Cerebellar nuclear complex (tissue), 1 donor: ENCODE measurements at places on chromosomes 11 and 22.

- DNase-seq: no peak
These were observed 29.4 kb upstream of the SORL1 start for GRCh38 chr11:121422675-121423074.

DNA sequence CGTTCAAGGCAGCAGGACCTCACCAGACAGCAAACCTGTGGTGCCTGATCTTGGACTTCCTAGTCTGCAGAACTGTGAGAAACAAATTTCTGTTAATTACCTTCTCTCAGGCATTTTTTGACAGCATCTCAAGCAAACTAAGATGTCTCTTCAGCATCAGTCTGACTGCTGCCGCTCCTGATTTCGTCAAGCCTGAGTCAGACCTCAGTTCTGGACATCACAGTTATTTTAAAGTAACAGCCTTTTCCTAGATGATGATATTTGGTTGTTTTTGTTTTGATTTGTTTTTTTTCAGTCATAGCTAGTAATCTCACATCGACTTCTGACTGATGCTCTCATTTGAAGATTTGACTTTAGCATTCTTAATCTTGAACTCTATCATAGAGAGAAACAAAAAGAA is 71.9 kb downstream of the BLID start:
- no peak for DNase-seq

- no peak for DNase-seq
These were observed 70.0 kb downstream of the RBX1 start for GRCh38 chr22:41021061-41021612.

GRCh38 chr11:111845276-111846028 is 25.9 kb downstream of the ALG9 start:
- no peak for DNase-seq

DNA sequence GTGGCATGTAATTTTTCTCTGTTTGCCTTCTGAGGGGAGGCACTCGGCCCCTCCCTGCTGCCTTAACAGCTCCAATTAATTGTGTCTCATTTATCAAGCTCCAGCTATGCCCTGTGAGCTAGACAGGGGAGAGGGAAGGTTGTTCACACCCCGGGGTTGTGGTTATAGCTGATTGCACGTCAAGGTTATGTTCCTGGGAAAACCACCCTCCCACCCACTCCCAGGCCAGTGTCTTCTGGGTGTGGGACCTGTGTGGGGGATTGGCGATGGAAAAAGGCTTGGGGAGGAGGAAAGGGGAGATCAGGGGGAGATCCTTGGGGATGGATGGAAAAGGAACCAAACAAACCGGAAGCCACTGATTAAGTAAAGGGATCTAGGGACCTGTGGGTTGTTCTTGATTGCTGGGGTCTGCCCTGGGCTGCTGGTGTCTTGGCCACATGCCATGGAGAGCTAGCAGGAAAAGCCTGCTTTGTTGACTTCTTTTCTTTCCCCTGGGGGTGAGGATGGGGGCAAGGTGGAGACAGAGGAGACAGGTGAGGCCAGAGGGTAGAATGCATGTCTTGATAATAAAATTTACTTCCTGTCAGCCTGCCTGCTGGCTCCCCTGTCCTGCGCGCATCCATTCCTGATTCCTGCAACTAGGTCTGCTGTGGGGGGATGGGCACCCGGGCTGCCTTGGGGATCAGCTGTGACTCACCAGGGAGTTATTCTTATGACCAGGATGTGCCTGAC is 13.5 kb upstream of the SORL1-AS1 start:
- DNase-seq: no peak

DNA sequence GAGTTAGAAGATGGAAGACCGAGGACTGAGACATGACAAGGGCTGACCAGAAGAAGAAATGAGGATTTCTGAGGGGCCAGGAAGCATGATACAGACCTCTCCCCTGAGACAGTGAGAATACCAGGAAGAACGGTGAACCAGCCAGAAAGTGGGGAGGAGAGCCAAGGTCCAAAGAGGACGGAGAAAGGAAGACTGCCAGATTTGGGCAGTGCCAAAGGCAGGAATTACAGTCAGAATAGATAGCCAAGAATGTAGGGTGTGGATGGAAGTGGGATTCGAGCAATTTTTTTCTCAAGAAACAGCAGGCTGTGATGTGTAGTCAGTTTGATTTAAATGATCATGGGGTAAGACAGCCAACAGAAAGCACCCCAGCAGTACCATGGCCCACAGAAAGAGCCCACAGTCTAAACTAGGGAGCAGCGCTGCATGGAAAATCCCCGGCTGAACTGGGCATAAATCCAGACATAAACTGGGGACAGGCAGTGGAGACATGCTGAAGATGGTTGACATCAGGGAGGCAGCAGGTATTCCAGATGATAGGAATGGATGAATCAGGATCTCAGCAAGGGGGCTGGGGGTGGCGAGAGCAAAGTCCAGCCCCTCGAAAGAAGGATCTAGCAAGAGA is 67.3 kb upstream of the BARX2 start:
- DNase-seq: no peak

DNA sequence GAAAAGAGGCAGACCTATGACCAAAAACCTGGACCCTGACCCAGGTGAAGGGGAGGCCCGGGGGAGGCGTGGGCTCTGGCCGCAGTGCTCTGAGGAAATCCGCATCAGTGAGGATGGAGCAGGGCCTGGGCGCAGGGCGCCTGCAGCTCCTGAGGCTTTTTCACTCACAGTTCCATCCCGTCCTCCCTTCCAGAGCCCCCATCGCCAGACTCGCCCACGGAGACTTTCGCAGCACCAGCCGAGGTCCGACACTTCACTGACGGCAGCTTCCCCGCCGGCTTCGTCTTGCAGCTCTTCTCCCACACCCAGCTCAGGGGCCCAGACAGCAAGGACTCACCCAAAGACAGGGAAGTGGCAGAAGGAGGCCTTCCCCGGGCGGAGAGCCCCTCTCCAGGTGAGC is 5.4 kb downstream of the SPINDOC start:
- no peak for DNase-seq

- DNase-seq: no peak
These were observed 4.4 kb downstream of the OR8B3 start for GRCh38 chr11:124394408-124394807.

DNA sequence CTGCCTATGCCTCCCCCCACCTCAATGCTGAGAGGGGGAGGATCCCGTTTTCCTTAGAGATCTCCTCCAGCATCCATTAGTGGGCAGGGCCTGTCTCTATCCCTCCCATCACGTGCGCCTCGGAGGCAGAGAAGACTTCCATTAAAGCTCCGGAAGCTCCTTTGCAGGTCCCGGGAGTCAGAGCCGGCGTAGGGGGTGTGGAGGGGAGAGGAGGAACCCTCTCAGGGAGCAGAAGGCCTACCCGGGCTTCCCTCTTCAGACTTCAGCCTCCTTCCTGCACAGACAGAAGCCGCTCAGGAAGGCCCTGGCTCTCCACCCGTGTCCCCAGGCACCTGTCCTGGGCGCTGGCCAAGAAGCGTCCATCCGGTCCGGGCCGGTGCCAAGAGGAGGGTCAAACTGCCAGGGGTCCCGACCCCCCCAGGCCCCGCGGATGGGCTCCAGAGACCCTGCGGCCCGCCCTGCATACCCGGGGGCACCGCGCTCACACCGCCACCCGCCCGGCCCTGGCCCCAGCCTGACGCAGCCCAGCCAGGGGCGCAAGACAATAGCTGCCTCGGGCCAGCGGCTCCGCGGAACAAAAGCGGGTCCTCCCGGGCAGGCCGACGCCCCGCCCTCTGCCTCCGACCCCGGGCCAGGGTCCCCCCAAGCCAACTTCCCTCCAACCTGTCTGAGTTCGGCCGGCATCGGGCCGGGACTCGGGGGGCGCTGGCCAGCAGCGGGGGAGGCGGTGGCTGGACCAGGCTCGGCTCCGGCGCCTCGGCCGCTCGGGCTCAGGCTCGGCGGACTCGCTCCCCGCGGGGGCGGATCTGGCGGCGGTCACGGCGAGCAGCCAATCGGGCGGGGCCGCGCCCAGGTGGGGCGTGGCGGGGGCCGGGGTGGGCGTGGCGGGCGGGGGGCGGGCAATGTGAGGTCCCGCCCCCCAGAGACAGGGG is 29.9 kb downstream of the ARVCF start:
- DNase-seq: no peak

- DNase-seq: no peak
These were observed 54.7 kb downstream of the SMIM38 start for GRCh38 chr11:69210310-69211035.

GRCh38 chr11:15605094-15605493 is 490.4 kb downstream of the INSC start:
- DNase-seq: no peak

GRCh38 chr22:25210793-25211192 is 8.6 kb upstream of the CRYBB2 start:
- no peak for DNase-seq

DNA sequence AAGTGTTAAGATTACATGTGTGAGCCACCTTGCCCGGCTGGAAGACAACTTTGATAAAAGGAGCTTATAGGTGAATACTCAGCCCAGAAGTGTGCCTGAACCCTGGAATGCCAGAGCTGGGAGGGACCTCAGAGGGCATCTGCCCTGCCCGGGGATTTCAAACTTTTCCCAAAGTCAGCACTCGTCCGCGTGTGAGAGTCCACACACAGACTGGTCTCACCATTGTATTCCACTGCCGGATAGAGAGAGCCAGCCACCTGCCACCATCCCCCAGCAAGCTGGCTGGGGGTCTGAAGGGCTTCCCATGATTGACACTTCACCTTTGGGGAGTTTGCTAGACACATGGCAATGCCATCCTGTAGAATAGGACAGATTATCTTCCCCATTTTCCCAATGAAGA is 49.2 kb downstream of the APOL3 start:
- no peak for DNase-seq

- no peak for DNase-seq
These were observed 94.1 kb downstream of the SWAP70 start for GRCh38 chr11:9757809-9758636.

DNA sequence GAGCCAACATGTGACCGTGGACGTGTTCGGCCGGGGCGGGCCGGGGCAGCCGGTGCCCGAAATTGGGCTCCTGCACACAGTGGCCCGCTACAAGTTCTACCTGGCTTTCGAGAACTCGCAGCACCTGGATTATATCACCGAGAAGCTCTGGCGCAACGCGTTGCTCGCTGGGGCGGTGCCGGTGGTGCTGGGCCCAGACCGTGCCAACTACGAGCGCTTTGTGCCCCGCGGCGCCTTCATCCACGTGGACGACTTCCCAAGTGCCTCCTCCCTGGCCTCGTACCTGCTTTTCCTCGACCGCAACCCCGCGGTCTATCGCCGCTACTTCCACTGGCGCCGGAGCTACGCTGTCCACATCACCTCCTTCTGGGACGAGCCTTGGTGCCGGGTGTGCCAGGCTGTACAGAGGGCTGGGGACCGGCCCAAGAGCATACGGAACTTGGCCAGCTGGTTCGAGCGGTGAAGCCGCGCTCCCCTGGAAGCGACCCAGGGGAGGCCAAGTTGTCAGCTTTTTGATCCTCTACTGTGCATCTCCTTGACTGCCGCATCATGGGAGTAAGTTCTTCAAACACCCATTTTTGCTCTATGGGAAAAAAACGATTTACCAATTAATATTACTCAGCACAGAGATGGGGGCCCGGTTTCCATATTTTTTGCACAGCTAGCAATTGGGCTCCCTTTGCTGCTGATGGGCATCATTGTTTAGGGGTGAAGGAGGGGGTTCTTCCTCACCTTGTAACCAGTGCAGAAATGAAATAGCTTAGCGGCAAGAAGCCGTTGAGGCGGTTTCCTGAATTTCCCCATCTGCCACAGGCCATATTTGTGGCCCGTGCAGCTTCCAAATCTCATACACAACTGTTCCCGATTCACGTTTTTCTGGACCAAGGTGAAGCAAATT is 1.8 kb downstream of the FUT4 start:
- no peak for DNase-seq

DNA sequence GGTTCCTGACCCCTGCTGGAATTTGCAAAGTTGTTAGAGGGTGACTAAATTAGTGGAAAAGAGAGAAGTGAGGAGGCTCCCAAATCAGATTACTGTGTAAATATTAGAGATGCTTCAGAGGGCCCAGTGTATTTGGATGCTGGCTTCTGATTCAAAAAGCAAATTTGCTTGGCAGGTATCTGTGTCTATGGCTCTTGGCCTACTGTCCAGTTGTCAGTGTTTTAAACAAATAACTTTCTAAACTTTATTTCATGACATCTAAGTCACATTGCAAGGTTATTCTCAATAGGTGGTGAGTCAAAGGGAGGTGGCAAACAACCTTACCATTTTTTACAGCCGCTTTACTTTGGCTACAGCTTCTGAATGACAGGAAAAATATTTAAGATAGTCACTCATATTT is 720.1 kb downstream of the KCNA4 start:
- DNase-seq: no peak

GRCh38 chr11:11758603-11759196 is 83.1 kb upstream of the USP47 start:
- DNase-seq: no peak

- no peak for DNase-seq
These were observed 28.2 kb downstream of the SIK3 start for GRCh38 chr11:117070016-117070415.

DNA sequence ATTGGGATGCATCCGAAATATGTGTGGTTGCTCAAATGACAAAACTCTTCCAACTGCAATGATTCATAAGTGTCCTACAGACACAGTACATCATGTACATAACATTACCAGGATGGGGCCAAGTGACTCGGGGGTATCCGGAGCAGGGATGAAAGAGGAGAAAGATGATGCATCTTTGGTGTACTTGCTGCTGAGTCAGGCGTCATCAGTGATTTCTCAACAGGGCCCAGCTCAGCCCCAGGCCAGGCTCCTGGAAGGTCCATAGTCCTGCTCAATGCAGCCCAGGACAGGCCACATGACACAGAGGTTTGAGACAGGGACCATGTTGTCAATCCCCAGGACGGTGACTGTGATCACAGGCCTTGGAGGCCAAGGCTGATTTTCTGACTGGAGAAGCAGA is 59.3 kb downstream of the GGTLC2 start:
- DNase-seq: no peak

DNA sequence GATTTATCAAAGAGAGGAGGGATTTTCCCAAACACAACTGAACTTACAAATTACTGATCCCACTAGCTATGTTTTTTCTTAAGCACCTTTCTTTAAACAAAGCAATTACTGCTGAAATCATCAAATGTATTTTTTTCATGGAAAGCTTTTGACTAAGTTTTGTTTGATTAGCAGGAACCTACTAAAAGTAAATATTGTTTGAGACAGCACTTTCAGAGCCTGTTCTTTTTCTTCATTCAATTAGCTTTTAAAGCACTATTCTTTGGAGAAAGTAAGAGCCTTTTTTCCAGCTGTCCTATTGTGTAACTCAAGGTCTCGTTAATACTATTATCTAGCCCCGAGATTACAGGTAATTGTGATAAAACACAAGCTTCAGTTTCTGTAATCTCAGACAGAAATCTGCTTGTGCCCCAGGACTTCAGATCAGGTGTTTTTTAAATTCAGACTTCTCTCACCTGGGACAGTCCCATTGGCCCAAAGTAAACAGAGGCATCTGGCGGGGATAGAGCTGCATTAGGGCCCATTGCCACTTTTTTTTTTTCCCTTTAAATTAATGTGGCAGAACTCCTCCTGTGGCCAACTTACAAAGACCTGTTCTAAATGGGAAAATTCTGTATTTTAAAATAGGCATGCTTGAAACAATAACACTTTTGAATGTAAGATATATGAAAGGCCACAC is 11.0 kb downstream of the CSTPP1 start:
- no peak for DNase-seq

DNA sequence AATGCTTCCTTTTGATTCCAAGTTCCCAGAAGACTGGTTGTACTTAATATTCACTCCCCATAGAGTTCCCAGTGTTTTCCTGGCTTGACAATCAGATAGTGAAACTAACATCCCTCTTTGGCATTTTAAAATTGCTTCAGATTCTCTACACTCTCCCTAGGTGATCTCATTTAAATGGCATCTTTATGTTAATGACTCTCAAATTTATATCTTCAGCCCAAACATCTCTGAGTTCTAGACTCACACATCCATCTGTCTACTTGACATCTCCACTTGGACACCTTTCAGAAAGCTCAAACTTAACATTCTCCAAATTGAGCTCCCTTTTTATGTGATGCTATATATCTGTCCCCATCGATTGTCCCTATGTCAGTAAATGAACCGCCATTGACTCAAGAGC is 232.0 kb downstream of the NTM start:
- no peak for DNase-seq
